Ammon's horn (tissue), 1 donor: ENCODE measurements at places on chromosomes 6 and 20.

- peak; percentile 22 for DNase-seq
Observed at GRCh38 chr6:151452750-151453427, 963 bp upstream of the RMND1 start.

GRCh38 chr6:16206595-16207037, 31.8 kb upstream of the GMPR start:
- peak; percentile 75 for DNase-seq

- DNase-seq, result no peak
Observed at GRCh38 chr6:149122850-149123821, 194.4 kb upstream of the TAB2 start.

- DNase-seq, result no peak
Observed at GRCh38 chr6:14110001-14110818, 7.4 kb upstream of the CD83 start.

GRCh38 chr6:130337534-130337933, 28.3 kb upstream of the TMEM200A start:
- no peak for DNase-seq

DNA sequence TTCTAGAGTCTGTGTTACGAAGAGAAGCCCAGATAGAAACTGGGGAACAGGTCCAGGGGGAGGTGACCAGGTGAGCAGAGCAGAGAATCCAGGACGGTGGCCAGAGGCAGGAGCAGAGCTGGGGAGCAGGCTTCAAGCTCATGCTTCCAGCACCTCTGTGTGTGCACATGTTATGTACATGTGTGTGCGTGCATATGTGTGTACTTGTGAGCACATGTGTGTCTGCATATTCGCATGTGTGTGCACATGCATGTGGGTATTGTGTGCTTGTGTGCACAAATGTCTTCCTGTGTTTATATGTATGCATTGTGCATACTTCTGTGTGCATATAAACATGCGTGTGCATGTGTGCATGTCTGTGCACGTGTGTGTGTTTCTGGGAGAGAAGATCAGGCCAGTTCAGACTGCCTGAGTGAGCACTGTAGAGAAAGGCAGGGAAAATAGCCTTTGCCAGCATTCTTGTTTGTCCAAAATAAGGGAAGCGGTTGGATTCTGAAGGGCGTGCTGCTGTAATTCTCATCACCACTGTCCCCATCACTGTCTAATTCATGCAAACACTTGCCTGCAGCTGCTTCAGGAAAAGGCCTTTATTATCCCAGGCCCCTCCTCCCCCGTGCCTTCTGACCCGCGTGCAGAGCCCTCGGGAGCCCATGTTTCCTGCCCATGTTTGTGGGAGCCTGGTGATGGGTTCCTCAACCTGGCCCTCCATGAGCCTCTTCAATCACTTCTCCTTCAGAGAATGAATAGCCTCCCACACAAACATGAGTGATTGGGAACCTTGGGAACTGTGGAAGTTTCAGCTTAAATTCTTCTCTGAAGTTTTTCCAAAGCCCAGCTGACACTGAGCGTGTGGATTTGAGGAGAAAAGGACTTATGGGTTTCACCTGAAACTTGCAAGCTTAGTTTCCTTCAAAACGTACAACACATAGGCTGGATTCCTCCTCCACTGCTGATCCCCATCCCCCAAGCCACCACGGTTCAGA, 161.7 kb upstream of the AFDN start:
- peak; percentile 33 for DNase-seq

GRCh38 chr6:139159016-139159415, 24.1 kb downstream of the HECA start:
- DNase-seq, result no peak

- DNase-seq, result no peak
Observed at GRCh38 chr6:87093199-87093598, 1.7 kb downstream of the CGA start.

DNA sequence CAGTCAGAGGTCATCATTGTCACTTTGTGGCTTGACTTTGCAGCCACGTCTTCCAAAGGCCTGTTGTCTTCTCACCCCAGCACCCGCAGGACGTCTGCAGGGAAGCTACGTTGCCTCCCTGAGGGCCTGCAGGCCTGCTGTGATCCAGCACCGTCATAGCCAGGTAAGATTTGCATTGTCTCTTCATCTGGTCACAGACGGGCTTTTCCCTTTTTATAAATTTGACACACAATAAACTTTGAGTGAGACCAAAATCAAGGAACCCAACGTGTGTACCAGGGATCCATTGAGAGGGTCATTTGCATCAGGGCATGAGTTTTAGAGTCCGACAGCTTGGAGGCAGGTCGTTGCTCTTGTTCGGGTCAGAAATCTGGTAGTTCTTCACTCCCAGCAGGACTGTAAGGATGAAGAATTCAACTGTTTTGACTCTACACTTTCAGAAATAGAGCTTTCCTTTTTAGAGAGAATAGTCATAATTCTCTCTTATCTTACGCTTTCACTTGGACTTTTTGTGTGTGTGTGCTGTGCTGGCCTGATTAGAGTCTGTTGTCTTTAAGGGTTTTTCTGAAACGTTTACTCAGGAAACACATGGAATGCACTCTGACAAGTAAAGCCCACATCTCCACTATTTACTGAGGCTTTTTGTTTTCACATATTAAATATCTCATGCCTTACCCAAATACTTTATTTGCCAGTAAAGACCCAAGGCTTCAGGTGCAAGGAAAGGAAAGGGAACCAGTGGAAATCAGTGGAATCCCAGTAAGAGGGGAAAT, 177.2 kb upstream of the TAB2 start:
- no peak for DNase-seq

GRCh38 chr6:27755768-27756167, 156.4 kb downstream of the OR2B2 start:
- DNase-seq, result peak; percentile 25

DNA sequence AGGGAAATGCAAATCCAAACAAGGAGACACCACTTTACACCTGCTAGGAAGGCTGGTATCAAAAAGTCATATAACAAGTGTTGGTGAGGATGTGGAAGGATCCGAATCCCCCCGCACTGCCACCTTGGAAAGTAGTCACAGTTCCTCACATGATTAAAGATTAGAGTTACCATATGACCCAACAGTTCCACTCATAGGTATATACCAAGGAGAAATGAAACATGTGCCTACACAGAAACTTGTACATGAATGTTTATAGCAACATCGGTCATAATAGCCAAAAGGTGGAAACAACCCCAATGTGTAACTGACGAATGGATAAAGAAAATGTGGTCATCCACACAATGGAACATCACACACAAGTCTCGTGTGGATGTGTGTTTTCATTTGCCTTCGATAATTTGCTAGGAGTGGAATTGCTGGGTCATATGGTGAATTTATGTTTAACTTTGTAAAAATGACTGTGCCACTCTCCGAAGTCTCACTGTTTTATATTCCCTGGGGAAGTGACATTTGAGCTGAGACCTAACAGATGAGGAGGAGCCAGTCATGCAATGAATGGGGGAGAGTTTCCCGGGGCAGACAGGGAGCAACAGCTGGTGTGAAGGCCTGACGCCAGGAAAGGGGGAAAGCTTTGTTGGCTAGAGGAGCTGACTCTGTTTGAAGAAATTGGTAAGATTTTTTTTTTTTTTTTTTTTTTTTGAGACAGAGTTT, 125.9 kb upstream of the MLN start:
- DNase-seq, result no peak

GRCh38 chr6:169895926-169896761, 144.7 kb downstream of the ERMARD start:
- DNase-seq, result no peak

- DNase-seq, result no peak
Observed at GRCh38 chr6:167113935-167114910, 8.7 kb upstream of the CCR6 start.

DNA sequence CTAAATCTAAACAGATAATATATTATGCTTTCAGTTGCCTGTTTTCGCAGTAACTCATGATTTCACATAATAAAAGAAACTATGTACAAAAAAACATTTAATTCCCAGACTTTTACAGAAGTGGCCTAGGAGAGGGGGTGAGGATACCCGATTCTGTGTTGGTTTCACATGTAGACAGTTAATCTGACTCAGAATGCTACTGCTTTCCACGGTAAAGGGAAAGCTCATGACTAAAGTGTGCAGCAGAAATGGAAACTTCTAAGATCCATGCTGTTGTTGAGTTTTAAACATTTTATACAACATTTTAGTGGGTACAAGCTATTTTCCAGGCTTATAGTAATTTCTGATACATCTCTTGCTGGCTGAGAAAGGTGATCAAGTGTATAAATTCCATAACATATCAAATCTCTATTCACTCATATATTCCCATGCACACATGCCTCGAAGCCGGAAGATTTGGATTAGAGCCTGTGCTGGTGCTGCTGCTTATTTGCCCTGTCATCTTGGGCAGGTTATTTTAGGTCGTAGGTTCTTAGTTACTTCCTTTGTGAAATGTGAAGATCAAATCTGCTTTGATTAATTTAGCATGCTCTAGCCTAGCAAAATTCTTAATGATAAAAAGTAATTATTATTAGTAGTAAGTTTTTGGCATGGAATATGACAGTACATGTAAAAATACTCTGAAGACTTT, 896.7 kb upstream of the MAP3K7 start:
- DNase-seq, result no peak

GRCh38 chr6:5998711-5999687, 7.7 kb downstream of the NRN1 start:
- peak; percentile 48 for DNase-seq

GRCh38 chr20:51346686-51347485, 195.6 kb downstream of the NFATC2 start:
- no peak for DNase-seq

DNA sequence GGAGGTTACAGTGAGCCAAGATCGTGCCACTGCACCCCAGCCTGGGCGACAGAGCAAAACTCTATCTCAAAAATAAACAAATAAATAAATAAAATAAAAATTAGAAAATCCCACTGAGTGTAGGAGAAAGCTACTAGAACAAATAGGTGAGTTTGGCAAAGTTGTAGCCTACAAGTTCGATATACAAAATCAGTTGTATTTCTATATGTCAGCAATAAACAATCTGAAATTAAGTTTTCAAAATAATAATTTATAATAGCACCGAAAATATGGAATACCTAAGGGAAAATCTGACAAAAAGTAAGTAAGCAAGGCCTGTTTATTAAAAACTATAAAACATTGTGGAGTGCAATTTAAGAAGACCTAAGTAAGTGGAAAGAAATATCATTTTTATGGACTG, 5.1 kb upstream of the DEFB118 start:
- no peak for DNase-seq

GRCh38 chr20:63567136-63567385, 7.0 kb downstream of the HELZ2 start:
- DNase-seq, result no peak

DNA sequence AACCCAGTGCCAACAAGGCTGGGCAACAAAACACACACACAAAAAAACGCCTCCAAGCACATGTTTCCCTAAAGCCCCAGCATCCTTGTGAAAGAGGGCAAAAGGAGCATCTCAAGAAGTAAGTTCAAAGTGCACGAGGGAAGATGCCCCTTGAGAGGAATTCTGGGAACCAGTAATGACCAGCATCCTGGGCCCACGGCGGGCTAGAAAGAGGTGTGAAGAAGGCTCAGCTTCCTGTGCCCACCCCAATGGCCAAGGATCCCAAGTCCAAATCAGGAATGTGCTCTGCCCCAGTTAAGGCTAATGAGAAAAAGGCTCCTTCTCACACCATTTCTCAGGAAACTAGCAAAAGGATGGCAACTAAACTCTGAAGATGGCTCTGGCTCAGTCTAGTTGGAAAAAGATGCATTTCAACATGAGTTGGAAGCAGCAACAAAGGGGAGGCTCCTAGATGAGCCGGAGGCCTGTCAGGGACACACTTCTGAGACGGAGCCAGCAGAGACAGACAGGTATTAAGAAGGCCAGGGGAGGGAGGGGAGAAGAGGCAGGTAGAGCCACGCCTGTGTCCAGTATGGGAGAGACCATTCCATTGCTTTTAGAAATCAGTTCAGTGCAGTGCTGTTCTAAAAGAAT, 3.2 kb downstream of the RIMS4 start:
- no peak for DNase-seq

DNA sequence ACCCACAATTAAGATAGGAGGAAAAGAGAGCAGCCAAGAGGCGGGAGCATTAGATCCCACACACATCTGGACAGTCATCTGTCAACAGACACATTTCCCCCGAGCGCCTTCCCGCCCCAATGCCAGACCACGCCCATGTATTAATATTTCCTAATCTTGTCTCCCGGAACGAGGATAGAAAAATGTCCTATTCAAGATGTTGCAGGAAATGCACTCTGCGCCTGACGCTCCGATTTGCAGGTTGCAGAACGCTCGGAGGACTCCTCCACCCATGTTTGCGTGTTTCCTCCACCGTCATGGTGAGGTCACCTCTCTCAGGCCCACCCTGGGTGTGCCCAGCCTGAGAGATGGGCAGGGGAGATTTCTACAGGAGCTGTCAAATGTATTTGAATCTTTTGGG, 215.2 kb downstream of the TAF4 start:
- no peak for DNase-seq

DNA sequence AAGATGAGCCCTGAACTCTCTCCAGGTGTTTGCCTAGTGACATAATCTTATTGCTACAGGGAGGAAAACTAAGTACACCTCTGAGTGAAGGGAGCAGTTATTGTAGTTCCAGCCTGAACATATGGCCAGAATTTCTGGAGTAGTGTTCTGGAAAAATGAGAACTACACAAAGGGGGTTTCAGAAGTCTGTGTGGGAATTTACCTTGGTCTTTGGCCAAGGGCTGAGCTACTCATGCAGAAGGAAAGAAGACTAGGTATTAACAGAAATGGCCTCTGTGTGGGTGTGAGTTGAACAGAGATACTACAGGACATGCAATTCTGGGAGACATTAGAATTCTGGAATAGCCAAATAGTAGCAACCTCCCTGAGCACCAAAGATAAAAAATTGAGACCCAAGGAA, 1009.7 kb upstream of the GJE1 start:
- DNase-seq, result no peak

- no peak for DNase-seq
Observed at GRCh38 chr20:41657655-41658054, 39.5 kb upstream of the CHD6 start.

DNA sequence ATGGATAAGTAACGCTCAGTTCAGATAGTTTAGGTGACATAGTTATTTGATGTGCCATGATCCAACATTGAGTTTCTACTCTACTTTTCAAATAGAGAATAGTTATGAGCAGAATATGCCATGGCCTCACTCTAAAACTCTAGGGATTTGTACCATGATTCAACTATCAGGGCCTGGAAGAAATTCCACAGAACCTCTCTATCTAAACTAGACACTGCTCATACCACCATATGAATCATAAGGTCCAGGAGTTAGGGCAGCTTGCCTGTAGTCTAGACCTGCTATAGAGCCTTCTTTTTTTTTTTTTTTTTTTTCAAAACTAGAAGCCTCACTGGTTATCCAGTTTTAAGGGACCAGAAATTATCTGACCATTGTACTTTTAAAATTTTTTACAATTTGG, 571.8 kb upstream of the IMPG1 start:
- no peak for DNase-seq

DNA sequence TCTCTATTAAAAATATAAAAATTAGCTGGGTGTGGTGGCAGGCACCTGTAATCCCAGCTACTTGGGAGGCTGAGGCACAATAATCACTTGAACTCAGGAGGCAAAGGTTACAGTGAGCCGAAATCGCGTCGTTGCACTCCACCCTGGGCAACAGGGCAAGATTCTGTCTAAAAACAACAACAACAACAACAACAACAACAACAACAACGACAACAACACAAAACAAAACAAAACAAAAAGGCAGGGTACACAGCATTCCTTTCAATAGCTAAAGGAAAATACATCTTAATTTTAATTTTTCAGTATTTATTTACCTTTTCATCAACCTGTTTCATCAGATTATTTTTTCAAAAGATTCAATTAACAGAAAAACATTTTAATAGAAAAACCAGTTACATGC, 28.4 kb downstream of the SRPK1 start:
- DNase-seq, result no peak

GRCh38 chr20:42340368-42340767, 722.2 kb upstream of the CHD6 start:
- no peak for DNase-seq
